Muscle of back (tissue), 13 donors: ENCODE measurements at places on chromosomes 2 and 18.

DNA sequence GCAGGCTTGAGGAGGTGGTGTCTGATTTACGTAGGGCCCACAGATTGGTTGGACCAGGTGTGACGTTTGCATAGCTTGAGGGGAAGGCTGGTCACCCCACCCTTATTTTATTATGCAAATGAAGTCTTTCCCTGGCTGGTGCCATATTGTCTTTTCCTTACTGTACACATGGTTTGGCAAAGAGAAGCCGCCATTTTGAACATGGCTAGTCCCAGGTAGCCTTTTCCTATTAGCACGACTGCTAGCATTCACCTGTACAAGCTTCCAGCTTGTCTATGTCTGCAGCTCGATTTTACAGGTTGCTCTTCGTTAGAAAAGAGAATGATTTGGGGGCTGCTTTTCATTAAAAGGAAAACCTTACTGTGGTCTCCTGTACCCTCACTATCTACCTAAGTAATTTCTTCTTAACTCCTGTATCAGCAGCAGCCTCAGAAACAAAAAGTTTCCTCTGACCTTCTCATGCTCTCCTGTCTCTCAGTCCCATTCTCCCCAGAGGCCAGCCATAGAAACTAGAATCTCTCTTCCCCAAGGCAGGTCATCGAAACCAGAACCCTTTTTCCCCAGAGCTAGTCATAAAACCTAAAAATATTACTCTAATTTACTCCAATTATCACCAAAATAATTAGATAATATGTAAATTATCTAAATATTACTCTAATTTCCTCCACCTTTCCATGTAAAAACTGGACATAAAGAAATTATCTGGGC, 151.8 kb downstream of the B3GNT2 start:
- DNase-seq = no peak

DNA sequence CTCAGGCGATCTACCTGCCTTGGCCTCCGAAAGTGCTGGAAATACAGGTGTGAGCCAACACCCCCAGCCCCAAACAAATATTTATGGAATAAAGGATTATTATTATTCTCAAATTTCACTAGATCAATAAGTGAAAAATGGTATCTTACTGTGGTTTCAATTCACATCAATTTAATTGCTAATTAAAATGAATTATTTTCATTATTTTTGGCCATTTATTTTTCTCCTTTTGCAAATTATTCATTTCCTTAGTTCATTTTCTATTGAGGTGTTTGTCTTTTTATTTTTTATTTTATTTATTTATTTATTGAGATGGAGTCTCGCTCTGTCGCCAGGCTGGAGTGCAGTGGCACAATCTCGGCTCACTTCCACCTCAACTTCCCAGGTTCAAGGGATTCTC, 11.9 kb upstream of the HS6ST1 start:
- no peak for DNase-seq

DNA sequence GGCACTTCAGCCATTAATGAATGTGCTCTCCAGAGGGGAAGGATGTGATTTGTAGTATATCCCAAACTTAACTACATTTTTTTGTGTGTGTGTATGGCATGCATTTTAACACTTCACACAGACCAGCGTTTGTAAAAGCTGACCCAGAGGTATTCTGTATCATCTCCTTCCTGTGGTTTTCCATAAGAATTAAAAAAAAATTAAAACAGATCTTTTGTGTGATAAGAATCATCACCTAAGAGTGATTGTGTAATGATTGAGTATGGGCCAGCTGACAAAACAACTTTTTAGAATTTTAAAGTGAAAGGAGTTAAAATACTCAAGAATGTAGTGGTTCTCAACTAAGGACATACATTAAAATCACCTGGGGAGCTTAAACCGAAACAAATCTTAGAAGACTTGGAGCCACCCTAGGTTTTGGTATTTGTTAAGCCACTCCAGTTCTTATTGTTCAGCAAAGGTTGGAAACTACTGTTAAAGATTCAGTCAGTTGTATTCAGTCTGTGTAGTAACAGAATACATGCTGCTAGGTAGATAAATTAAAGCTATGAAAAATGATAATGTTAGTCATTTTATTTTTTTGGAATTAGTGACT, 120.1 kb downstream of the HAUS1 start:
- DNase-seq = peak; percentile 16

GRCh38 chr2:71662665-71663394, 209.5 kb downstream of the DYSF start:
- DNase-seq = no peak

- no peak for DNase-seq
Observed at GRCh38 chr18:29250259-29250658, 1073.3 kb upstream of the CDH2 start.

DNA sequence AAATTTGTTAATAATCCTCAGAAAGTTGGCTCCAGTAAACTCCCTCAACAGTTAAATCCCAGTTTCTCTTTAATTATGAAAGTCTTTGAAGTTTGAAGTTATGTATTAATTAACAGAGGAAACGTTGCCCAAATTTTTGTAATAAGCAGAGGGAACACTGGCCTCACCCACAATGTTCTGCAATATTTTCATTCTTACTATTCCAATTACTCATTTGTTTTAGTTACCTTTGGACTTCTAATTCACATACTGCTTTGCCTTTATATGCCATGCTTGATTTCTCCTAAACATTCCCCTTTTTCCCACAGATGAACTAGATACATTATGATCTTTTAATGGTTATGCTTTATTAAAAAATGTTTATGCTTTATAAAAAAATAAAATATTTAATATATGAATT, 61.3 kb downstream of the RELCH start:
- no peak for DNase-seq

DNA sequence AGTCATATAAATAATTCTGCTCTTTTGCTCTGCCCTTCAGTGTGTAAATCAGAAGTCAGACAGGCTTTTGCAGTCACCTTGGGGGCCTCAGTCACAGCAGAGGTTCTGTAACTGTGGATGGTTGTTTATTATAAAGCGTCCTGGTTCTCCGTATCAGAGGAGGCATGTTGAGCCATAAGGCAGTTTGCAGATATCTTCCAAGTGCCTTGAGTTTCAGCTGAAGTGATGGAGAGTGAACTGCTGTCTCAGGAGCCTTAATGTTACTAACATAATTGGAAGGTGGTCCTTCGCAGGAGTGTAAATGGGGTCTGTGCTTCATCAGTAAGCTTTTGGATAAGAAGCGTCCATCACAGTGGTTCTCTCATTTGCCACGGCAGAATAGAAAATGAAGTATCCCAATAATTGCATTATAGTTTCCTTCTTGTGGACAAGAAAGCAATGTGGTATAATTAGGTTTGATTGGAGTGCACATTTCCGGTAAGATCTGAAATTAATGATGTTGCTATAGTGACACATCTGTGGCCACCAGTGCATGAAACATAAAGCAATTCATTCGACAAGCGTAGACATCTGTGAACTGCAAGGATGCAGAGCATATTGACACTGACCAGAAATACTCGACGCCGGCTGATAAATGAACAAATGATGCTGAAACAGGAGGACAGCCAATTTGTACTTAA, 112.5 kb upstream of the NFATC1 start:
- DNase-seq = no peak

DNA sequence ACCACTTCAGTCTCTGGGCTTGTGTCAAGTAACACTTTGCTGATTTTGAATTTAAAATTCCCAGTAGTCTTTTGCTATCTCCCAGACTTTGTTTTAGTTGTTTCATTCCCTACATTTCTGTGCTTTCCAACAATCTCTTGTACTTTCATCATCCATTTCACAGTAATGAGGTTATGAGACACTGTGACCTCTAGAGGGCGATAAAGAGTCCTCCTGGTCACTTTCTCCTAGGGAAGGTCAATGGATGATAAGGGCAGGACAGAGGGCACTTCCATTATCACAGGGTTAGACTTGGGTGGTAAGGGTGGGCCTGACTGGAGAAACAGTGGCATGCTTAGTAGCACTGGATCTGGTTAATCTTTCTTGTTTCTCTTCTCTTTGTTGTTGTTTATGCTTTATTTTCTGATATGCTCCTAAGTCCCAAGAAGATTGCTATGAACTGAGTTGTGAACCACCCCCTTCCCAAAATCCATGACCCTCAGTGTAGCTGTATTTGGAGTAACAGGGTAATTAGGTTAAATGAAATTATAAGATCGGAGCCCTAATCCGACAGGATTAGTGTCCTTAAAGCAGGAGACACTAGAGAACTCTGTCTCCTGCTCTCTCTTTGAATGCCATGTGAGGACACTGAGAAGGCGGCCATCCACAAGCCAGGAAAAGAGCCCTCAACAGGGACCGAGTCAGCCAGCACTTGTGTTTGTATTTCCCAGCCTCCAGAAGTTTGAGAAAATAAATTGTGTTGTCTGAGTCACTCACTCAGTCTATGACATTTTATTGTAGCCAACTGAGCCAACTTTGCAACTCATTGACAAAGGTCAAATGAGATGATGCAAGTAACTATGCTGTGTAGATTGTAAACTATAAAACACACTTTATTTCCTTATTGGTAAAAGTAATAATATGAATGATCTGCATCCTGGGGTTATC, 779.2 kb downstream of the CNTNAP5 start:
- peak; percentile 16 for DNase-seq

GRCh38 chr2:148545390-148546256, 98.9 kb upstream of the EPC2 start:
- no peak for DNase-seq
